ENCODE measurements at places on chromosomes 3 and 15. TPM values are rescaled to one million over a fixed set of nuclear protein-coding genes. Genes with fewer than 3 reads are reported as not detected.

Gene ARHGEF26
- 5.2 TPM for total RNA-seq

Gene PSMA4
- total RNA-seq: 269 TPM

Gene FRMD4B
- total RNA-seq: 52.8 TPM

Gene NR1I2
- total RNA-seq: 0.13 TPM

Gene AP3B2
- 1.4 TPM for total RNA-seq

Gene WDR6
- total RNA-seq: 74.4 TPM

Gene SLC28A1
- not detected for total RNA-seq

Gene CPNE9
- not detected for total RNA-seq

Gene CCR9
- total RNA-seq: not detected

Gene HTR3C
- not detected for total RNA-seq

Gene RNU5B-1
- not detected for total RNA-seq

Gene ECE2
- not detected for total RNA-seq

Gene ARRDC4
- total RNA-seq: 15.1 TPM

Gene SEMA3G
- total RNA-seq: 0.13 TPM

Gene CASR
- total RNA-seq: not detected

Gene ADIPOQ
- total RNA-seq: not detected

Gene RBM6
- 66.6 TPM for total RNA-seq

Gene PGBD4
- 2.1 TPM for total RNA-seq
